ENCODE measurements at places on chromosomes 7 and 10.

DNA sequence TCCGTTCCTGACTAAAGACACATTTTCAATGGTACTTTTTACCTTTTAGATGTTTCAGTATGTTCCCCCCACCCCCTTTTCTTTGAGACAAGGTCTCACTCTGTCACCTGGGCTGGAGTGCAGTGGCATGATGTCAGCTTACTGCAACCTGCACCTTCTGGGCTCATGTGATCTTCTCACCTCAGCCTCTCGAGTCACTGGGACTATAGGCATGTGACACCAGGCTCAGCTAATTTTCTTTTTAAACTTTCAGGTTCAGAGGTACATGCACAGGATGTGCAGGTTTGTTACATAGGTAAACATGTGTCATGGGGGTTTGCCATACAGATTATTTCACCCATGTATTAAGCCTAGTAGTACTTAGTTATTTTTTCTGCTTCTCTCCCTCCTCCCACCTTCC lies 99.3 kb upstream of the RPA3 start:
- DNase-seq: no peak

GRCh38 chr10:6052247-6053221 lies 9.6 kb downstream of the IL2RA start:
- DNase-seq: peak; percentile 69

DNA sequence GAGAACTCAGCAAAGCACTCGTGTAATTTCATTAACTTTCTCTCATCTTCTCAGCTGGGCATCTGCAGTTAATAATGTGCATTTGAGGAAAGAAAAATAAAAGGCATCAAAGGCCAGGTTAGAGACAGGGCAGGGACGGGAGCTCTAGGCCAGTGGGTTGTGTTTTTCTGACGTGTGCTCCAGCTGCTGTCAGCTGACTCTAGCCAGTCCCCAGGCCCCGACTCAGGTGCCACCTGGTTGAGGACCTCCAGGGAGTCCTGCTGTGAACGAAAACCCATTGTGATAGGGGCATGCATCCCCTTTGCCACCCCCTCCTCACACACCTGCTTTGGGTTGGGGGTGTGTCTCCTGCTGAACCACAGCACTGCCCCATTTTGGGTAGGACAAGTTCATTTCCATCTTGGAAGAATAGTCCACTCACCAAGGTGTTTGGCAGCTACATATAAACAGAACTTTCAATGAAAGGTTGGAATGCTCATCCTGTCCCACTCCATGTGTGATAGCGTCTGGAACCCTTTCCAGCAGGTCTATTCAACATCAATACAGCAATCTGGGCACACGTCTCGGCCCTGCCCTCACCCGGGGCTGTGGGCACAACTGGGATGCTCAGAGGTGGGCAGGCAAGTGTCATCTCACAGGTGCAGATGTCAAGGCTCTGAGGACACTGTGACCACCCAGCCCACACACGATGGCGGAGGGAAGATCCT lies 146.1 kb upstream of the FAM20C start:
- DNase-seq: no peak

DNA sequence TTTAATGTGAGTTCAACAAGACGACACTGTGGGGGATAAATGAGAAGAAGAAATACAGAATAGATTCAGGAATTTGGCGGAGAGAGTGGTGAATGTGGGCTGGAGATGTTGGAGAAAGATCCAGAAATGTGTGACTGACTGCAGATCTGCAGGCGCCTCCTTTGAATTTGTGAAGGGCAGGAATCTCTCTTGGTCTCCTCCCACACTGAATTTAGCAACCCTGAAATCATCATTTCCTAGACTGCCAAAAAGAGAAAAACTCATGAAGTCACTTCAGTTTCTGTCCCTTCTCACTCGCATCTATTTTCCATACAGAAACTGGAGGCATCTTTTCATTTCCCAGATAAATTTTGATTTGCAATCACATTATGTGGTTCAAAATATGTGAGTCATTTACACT lies 128.7 kb downstream of the GNAI1 start:
- DNase-seq: no peak

DNA sequence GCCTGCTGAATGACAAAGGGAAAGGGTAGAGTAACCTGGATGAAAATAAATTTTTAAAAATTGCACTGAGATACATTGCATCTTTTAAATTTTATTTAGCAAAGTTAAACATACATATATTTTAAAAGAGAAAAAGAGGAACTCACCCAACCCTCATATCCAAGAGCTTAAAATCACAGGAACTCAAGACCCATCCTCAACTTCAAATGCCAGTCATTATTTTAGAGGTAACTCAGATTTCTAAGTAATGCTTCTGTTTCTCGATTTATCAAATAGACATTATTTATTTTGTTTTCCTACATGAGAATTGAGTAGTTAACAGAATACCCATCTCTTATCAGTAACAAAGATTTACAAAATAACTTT lies 32.4 kb upstream of the KMT2E start:
- DNase-seq: no peak

DNA sequence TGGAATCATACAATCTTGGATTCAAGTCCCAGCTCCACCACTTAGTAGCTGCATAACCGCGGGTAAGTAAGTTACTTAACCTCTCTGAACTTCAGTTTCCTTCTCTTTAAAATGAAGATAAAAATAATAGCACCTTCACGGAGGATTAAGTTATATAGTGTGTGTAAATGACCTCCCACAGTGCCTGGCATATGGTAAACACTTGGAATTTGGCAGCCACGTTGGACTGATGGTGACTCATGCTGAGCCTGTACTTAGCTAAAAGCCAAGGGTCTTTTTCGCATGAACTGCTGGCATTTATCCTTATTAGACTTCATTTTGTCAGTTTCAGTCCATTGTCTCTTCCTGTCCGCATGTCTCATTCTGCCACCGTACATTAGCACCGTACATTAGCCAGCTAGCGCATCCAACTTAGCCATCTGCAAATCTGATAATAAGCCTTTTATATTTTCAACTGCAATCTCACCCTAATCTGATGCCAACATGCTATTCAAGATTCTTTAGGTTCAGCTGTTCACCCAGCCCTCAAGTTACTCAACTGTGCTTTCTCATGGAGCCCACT lies 11.2 kb downstream of the SLC13A4 start:
- DNase-seq: no peak

DNA sequence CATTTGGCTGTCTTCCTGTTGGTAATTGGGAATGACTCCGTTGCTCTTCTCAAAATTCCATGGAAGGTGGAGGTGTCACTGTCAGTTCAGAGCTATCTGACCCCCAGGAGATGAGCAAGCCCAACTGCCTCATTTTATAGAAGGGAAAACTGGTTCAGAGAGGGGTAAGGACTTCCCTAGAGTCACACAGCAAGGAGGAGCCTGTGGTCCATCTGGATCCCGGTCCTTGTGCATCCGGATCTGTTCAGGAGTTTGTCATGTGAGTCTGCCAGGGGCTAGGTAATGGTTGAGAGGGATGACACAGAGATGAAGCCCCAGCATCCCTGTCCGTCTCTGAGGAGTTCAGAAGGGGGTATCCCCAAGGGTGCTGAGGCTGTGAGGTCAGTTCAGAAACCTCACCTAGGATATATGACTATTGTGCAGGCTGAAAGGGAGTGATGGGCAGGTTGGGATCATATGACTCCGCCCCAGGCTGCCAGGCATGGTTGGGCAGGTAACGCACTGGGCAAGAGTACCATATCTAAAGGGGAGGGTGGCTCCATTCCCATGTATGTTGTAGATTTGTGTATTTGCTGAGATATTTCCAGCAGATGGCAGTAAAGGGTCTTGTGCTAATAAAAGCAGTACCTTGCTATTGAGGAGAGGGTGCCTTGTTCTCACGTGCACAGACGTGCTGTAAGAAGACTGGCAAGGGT lies 16.0 kb upstream of the SLC29A3 start:
- no peak for DNase-seq

GRCh38 chr7:26515314-26515842 lies 223.7 kb downstream of the SNX10 start:
- no peak for DNase-seq

DNA sequence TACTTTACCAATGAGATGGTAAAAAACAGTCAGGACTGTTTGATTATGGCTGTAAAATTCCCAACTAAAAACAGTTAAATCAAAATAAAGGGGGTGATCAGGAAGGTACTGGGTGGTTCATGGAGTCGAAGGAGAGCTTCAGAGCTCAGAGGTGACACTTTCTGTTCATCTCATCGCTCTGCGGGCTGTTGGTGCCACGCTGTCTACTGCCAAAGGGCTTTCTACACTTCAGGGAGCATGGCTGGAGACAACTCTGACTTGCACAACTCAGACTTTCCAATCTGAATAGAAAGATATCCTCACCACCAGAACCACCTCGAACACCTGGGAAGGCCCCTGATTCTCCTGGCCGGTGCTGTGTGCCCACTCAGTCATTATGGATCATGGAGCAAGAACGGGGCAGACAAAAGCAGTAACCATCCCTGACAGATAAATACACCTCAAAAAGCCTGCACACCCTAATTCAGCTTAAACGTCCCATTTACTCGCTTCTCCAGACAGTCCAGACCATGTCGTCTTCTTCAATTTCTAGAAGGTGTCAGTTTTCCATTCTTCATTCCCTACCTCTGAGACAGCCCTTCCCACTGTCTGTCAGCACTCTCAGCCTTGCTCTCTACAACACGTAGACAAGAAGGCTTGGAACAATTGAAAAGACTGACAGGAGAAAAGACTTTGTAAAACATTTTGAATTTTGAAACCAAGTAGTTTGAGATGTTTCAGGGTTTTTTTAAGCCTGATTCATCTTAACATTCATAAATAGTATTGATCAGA lies 348.7 kb upstream of the NFE2L3 start:
- DNase-seq: no peak

Measured in stimulated activated CD8-positive, alpha-beta memory T cell treated with anti-CD3 and anti-CD28 coated beads, Interleukin-4, amount 100 ng/mL, for 1 hour (primary cell).